T follicular helper cell (primary cell): ENCODE measurements at places on chromosomes 2 and 18.
A peak's percentile ranks its signal among the peaks of the same experiment; 100 is the strongest.

DNA sequence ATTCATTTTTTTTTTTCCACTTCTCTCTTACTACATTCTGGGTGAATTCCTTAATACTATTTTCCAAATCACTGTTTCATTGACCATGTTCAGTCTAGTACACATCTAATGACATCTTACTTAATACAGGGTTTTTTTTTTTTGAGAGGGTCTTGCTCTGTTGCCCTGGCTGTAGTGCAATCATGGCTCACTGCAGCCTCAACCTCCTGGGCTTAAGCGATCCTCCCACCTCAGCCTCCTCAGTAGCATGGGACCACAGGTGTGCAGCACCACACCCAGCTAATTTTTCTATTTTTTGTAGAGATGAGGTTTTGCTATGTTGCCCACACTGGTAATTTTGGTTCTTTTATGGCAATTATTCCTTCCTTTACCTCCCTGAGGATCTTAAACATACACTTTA is 29.4 kb downstream of the FBXO11 start:
- DNase-seq: no peak

DNA sequence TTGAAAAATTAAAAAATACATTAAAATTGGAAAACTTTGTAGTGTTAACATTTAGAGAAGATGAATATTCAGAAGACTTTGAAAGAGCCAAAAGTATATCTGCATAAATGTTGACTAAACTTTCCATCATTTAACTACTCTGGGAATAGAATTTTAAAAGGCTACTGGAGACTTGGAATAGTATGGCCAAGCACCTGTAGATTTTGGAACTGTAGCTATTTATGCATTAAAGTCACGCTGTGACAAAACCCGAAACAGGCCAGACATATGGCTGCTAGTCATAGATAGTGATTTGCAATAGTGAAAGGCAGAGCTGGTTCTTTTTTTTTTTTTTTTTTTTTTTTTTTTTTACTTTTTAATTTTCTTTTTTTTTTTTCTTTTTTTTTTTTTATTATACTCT is 396.0 kb downstream of the SOCS6 start:
- DNase-seq: no peak

GRCh38 chr2:226452768-226453167 is 346.9 kb downstream of the IRS1 start:
- no peak for DNase-seq

GRCh38 chr2:201643216-201643890 is at the start of gene TMEM237:
Gene TMEM237 (minus strand): TSS chr2:201643503. CDS start chr2:201643400, 103 bp downstream.
- DNase-seq: peak; percentile 44

GRCh38 chr2:9291331-9291730 is 84.7 kb downstream of the ASAP2 start:
- DNase-seq: no peak

GRCh38 chr2:126664639-126665038 is 8.7 kb downstream of the GYPC start:
- DNase-seq: no peak

- DNase-seq: no peak
Observed at GRCh38 chr18:37538526-37539205, 26.9 kb downstream of the CELF4 start.

DNA sequence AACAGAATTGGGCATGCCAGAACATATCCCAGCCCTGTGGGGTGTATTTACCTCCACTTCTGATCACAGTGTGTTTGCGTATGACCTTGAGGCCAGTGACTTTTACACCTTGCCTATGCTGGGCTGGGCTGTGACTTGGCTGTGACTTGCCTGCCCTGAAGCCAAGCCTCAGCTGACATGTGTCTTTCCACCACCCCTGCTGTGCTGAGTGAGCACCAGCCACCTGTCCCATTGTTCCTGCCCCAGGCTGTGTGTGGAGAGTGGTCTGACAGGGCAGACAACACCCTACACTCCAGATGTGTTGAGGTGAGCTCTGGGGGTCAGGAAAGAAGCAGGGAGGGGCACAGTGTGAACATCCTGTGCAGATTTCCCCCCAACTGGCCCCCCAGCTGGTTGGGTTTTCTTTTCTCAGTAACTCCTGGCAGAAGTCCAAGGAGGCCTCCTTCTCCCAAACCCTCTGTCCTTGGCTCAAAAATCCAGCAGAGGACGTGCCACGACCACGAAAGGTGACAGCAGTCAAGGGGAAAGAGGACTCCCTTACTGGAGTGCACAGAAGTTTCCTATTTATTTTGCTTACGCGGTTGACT is 5.1 kb upstream of the STEAP3 start:
- no peak for DNase-seq

GRCh38 chr2:72956936-72957335 is 39.6 kb downstream of the EMX1 start:
- DNase-seq: no peak

DNA sequence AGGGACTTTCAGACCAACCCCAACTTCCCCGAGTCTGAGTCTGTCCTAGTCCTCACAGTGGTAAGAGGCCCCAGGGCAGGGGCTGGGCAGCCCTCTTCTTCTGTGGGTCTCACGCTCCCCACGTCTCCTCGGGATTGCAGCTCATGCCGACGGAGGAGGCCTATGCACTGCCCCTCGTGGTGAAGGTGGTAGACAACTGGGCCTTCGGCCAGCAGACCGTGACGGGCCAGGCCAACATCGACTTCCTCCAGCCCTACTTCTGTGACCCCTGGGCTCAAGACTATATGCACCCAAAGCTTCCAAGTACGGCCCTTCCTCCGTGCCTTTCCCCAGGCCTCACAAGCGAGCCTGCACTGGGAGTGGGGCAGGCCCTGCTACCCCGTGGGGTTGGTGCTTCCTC is 44.3 kb downstream of the LMAN2L start:
- no peak for DNase-seq

- DNase-seq: no peak
Observed at GRCh38 chr2:65393743-65394422, 38.5 kb downstream of the SPRED2 start.

- DNase-seq: no peak
Observed at GRCh38 chr18:55486936-55487335, 101.1 kb downstream of the TCF4 start.

- DNase-seq: no peak
Observed at GRCh38 chr2:149388120-149388816, 57.9 kb downstream of the LYPD6 start.

DNA sequence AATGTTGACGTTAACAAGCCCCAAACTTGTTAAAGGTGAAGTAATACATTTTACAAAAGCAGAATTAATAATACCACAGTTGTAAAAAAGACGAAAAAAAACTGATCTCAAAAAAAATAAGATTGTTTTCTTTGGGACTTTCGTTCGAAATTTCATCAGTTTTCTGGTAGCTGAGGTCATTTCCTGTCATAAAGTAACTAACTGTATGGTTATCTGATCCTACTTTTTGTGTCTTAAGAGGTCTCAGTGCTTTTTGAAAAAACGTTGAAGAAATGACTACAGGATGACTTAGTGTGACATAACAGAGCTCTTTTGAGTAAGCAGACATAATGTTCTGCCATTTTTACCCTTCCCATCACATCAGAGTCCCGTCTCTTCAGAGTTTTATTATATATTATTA is 79.3 kb downstream of the BIRC6 start:
- no peak for DNase-seq

- DNase-seq: no peak
Observed at GRCh38 chr18:57775937-57776336, 27.2 kb downstream of the ATP8B1 start.

- DNase-seq: no peak
Observed at GRCh38 chr2:48306409-48307284, 223.3 kb upstream of the STON1 start.

DNA sequence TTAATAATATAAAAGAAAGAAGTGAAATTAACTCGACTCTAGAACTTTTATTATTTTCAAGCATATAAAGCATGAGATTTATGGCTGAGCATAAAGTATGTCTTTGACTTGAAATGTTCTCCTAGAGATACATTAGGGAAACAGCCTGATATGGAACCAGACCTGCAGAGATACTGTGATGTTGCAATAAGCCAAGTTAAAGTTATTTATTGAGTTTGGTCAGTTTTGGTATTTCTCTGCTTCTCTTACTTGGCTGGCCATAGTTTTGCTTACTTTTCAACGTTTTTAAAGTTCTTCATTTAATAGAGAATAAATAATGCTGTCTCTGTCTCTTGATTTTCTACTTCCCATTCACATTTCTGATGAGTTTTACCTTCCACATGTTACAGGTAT is 76.0 kb downstream of the GFPT1 start:
- no peak for DNase-seq

DNA sequence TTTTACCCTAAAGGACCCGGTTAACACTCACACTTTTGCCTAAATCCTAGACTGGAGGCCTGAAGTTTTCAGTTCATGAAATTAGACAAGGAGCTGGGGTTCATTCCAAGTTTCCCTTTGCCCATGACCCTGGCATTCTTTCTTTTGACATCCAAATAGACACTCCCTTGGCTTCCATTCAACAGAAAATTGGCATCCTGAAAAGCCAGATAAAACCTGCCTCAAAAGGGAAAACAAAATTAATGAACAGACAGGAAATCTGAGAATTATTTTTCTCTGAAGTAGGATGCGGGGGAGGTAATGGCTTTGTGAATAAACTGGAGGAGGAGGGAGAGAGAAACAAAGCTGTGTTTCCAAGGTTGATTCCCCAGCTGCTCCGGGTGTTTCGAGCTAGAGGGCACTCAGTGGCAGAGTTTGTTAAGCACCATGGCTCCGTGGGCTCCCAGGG is 41.0 kb downstream of the SPP2 start:
- no peak for DNase-seq

GRCh38 chr18:58402247-58402646 is 226.6 kb downstream of the ALPK2 start:
- DNase-seq: no peak

DNA sequence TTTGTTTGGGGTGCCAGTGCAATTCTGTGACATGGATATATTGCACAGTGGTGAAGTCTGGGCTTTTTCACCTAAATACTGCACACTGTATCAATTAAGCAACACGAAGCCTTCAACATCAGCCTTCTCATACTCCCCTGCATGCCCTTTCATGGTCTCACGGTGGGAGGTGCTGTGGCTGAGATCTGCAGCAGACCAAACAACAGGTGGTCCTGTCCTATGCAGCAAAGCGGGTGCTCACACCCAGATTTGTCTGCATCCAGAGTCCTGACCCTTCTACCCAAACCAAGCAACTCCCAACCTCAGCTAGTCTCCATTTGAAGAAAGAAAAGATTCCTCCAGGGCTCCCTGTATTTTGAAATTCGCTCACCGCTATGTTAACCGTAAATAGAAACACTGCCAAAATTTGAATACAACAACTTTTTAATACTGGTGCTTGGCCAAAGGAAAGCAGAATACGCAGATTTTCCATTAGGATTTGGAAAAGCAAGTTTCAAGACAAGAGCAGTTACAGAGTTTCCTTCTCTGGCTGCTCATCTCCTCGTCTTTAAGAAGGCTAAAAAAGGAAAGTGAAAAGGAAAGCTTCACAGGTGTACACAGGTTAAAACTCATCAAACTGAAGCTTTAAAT is 34.9 kb downstream of the FAM168B start:
- no peak for DNase-seq

DNA sequence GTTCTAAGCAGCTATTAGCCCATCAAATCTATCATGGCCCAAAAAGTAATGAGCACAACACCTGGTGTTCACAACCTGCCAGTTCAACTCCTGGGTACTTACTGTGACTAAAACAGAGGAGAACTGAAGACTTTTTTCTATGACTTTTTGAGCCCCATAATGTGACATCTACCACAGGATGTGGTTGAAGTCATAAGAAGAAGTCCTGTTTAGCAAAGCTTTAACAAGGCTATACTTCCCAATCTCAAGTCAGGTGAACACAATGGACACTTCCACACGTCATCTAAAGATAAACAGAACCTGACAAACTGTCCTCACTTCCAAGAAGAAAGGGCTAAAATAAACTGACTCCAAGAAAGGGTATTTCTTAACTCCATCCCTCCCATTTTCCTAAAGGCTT is 138.8 kb downstream of the ATAD2B start:
- DNase-seq: no peak

- DNase-seq: no peak
Observed at GRCh38 chr2:14867853-14868252, 235.3 kb downstream of the LRATD1 start.

- no peak for DNase-seq
Observed at GRCh38 chr2:39573276-39573675, 92.4 kb upstream of the TMEM178A start.

DNA sequence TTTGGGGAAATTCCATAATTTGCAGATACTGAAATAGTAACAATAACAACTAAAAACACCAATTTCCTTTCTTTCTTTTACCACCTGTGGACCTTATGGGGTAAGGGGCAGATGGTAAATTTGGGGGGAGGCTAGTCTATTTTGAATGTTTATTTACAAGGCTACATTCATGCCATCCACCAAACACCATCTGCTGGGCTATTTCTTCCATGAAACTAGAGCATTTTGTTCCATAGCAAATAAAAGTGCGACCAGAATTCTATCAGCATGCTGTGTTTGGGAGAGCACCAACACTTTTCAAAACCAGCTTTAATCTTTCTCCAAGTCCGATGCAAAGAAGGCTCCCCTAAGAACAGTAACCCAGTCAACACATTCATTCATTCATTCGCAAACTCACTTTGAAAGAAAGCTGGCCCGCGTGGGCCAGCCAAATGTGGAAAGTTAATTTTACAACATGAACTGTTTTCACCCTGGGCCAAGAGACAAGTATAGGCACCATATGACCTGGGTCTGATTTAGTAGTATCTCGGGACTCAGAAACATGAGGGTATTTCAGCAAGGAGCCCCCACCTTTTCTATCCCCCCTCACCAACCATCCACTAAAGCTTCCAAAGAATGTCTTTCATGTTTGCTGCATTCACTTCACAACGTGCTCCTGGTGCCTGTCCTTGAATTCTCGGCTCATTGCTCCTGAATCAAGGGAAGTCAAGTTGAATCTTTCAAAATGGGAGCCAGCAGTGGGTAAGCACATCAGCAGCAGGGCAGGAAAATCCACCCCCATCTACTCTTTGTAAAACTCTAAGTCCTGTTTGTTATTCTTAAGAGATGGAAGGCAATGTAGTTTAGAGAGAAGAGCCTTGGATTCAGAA is 210.6 kb downstream of the C1D start:
- no peak for DNase-seq

DNA sequence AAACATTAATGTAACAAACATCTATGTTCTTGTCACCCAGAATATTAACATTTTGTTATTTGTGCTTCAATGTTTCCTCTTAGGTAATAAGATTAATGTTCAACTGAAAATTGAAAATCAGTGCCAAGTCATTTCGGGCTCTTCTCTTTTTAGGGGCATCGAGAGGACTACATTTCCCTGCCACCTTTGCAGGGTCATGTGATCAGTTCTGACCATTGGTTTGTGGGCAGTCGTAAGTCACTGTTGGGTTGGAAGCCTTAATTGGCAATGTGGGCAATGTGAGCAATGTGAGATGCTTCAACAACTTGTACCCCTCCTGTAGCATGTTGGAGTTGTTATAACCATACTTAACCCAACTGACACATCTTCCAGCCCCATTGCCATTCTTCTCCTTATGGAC is 10.1 kb upstream of the CYRIA start:
- no peak for DNase-seq

DNA sequence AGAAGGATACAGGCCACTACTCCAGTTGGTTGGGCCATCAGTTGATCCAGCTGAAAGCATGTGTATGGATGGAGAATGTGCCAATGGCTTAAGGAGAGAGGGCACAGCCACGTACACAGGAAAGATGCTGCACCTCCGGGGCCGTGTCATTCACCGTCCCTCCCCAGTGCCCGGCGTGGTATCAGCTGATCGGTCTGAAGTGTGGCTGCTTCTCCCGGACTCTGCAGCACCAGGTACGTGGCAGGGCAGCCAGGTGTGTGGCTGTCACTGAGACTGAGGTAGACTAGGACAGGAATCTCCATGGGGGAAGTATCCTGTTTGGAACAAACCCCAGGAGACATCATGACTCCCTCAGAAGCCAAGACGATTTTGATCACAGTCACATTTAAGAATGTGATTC is 4.2 kb upstream of the ERFE start:
- DNase-seq: no peak

- no peak for DNase-seq
Observed at GRCh38 chr2:193584522-193584938, 1389.8 kb upstream of the TMEFF2 start.
